Neural progenitor cell (in vitro differentiated cells): ENCODE measurements at places on chromosomes 6 and 20.

DNA sequence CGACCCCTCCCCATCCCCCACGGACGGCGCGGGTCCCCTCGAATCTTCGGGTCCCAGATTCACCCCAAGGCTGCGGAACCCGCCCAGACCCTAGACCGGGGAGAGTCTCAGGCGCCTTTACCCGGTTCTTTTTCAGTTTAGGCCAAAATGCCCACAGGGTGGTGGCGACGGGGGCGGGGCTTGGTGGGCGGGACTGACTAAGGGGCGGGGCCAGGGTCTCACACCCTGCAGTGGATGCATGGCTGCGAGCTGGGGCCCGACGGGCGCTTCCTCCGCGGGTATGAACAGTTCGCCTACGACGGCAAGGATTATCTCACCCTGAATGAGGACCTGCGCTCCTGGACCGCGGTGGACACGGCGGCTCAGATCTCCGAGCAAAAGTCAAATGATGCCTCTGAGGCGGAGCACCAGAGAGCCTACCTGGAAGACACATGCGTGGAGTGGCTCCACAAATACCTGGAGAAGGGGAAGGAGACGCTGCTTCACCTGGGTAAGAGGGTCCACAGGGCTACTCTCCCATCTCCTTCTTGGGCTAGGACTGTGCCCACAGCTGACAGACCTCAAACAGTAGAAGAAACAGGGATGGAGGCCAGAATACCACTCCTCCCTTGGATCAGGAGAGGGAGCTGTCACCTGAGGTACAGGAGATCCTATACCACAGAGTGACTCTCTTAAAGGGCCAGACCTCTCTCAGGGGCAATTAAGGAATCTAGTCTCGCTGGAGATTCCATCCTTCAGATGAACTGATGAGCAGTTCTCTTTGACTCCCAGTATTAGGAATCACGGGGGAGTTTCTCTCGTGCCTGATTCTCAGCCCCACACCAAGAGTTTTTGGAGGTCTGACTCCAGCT is 942 bp downstream of the HLA-E start:
- peak; percentile 85 for DNase-seq

GRCh38 chr6:19492636-19493405 is 344.3 kb upstream of the ID4 start:
- DNase-seq, result no peak

- no peak for DNase-seq
Observed at GRCh38 chr20:62830821-62831220, 14.0 kb downstream of the COL9A3 start.

GRCh38 chr6:15556711-15557110 is 106.1 kb downstream of the DTNBP1 start:
- DNase-seq, result no peak

DNA sequence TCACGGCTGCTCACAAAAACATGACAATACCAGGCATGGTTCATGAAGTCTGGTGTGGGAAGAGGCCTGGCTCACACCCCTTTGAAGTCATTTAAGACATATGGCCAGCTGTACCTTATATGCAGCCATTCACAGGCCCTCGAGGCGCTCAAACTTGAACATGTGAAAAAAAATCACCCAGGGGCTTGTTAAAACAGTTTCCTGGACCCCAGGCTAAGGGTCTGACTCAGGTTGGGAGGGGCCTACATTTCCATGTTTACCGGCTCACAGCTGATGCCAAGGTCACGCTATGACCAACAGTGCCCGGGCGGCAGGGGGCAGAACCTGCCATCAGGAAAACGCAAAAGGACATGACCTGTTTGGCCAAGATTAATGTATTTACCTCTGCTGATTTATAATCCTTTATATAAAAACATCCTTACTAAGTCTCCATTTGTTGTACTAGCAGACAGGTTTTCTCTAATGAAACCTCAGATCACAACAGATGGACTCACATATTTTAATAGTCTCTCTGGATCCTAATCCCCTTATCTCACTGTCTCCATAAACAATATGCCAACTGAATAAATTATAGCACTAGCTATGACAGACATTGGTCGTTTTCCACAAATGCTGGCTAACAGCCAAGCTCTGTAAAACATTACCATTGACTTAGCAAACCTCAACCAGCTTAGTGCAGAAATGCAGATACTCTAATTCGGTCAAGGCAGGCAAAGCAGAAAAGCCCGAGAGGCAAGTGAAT is 19.9 kb downstream of the EZR start:
- no peak for DNase-seq

DNA sequence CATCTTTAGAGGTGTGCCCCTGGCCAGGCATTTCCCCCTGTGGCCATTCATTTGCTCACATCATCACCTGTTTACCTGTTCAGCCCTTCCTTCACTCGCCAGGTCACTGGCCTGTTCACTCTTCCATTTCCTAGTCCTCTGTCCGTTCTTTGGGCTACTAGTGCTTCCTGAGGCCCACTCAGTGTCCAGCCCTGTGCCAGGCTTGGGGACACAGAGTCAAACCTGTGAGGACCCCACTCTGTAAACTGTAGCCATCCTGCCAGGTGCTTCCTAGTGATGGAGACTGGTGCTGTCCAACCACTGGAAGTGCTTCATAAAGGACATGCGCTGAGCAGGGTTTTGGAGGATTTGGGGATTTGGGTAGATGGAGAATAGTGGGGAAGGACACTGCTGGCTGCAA is 3.5 kb downstream of the DLGAP4 start:
- DNase-seq, result no peak
